T-helper 17 cell (primary cell): ENCODE measurements at places on chromosomes 5 and 9. TPM values are rescaled to one million over a fixed set of nuclear protein-coding genes. Genes with fewer than 3 reads are reported as not detected.

- DNase-seq = no peak
Measured at GRCh38 chr9:20442461-20443319, 179.6 kb downstream of the MLLT3 start.

GRCh38 chr5:10455277-10455670 lies 13.6 kb downstream of the ROPN1L start:
- no peak for DNase-seq

DNA sequence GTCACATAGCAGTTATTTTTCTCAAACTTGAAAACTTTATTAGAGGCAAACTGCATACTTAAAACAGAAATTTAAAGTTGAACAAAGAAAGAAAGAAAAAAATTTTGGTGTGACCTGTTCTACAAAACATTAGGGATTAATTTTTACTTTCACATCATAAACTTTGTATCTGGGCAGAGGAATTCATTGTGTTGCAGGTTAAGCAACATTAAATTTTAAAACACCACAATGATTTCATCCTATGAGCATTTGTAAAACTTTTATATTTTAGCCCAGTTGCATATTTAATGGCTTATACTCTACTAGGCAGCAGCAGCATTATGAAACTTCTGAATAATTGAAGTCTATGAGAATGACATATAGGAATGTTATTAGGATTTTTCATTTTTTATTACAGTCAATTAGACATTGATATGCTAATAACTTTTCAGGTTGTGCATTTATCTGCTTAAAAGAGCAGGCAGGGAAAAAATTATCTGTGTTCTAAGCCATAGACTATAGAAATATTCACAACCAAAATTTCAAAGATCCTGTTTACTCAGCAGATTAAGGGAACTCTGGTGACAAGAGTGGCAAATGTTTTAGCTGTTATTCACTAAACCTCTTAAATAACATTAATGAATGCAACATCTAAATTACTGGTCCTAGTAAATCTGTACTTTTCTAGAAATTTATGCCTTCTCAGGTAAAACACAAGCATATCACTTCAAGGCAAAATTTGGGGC lies 1088.5 kb upstream of the CDH6 start:
- no peak for DNase-seq

DNA sequence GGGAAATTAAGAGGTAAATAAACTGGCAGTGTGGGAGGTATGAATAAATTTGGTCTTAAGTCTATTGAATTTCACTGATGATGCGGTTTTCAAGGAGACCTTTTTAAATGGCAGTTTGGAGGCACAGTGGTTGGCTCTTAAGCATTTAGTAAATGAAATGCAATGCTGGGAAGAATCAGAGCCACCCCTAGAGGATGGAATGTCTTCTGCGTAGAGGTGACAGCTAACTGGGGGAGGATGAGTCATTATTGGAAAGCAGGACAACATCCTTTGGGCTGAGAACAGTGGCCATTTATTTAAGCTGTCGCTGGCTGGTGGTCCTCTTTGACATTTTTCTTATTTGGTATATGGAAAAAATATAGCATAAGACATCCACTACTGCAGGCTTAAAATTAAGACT lies 163.2 kb downstream of the SH3GL2 start:
- DNase-seq = no peak

DNA sequence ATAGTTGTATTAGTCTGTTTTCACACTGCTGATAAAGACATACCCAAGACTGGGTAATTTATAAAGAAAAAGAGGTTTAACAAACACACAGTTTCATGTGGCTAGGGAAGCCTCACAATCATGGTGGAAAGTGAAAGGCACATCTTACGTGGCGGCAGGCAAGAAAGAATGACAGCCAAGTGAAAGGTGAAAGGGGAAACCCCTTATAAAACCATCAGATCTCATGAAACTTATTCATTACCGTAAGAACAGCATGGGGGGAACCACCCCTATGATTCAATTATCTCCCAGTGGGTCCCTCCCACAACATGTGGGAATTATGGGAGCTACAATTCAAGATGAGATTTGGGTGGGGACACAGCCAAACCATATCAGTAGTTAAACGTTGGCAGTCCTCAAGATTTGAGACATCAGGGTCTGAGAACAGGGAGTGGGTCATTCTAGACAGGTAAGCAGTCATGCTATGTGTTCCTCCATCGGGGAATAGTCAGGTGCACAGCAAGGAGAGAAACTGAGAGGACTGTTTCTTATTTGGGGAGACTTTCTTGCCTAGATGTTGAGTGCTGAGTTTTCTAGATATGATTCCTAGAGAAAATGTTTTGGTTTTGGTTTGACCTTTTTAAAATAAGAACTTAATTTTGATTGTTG lies 45.8 kb upstream of the ENTREP1 start:
- no peak for DNase-seq

- DNase-seq = no peak
Measured at GRCh38 chr5:96855031-96855872, 21.0 kb upstream of the ERAP2 start.

SPINK7 gene
- not detected for total RNA-seq

SGCD gene
- total RNA-seq = not detected
